Activated naive CD4-positive, alpha-beta T cell treated with anti-CD3 and anti-CD28 coated beads for 36 hours (primary cell): ENCODE measurements at places on chromosomes 6 and 20.

- DNase-seq: peak; percentile 35
These were observed 133.7 kb upstream of the GMDS start for GRCh38 chr6:2378891-2379652.

DNA sequence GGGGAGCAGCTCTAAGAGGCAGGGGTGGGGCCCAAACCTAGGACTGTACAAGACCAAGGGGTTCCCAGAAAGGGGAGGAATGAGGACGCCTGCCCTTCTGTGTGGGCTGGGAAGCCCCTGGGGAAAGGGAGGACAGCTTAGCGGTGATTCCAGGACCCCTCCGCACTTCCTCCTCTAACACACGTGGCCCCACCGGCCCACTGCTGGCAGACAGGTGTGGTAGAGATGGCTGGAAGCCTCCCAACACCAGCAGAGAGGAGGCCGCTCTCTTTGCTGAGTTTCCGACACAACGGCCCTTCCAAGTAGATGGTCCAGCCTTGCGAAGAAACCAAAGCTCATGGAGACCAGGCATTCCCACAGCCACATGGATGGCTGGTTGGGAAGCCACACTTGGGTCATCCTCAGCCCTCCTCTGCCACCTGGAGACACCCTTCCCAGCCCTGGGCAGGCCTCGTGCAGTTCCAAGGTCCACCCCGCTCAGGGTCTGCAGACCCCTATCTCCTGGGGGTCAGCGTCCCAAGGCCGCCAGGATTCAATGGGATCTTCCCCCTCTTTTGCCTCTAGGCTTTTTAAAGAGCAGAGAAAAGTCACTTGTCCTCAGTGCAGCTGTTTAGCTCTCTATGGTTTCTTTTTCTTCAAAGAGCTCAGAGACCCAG is 43.9 kb downstream of the RRBP1 start:
- no peak for DNase-seq

DNA sequence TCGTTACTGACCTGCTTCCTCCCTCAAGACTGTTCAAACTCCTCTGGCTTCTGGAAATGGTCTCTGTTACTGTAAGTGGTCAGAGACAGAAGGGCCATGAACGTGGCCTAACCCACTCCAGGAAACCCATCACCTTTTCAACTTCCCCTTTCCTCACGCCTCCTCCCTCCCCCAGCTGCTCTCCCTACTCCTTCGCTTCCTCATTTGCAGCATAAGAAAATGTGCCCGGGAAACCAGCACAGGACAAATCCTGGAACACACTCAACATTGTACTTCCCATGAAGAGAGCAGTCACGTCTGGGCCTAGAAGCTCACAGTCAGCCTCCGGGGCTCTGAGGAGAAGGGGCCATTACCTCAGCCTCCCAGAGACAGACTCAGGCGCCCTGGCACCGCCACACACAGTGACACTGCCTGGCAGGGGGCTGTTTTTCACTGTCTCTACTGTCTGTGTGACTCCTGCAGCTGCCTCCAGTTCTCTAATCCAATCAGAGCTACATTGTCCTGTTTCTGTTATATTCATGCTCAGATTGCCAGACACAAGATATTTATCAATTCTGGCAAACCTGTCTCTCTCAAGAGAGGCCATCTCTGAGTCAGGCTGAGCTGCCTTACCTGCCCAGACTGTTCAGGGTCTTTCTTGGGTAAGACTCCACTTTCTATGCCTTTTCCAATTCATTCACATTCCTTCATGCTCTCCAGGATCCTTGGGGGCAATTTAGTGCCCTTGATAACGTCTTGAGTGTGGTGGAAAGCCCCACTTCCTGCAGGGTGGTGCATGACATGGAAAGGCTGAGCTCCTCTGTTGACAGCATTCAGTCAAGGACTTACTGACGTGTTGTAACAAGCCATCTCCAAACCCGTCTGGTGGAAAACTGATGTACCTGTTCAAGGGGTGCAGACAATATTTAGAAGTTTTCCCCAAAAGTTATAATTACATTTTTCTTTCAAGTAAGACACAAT is 242.2 kb downstream of the HIVEP2 start:
- DNase-seq: no peak

- no peak for DNase-seq
These were observed 2.7 kb downstream of the CTSA start for GRCh38 chr20:45893831-45894230.
